ENCODE measurements at places on chromosomes 7 and 10.

DNA sequence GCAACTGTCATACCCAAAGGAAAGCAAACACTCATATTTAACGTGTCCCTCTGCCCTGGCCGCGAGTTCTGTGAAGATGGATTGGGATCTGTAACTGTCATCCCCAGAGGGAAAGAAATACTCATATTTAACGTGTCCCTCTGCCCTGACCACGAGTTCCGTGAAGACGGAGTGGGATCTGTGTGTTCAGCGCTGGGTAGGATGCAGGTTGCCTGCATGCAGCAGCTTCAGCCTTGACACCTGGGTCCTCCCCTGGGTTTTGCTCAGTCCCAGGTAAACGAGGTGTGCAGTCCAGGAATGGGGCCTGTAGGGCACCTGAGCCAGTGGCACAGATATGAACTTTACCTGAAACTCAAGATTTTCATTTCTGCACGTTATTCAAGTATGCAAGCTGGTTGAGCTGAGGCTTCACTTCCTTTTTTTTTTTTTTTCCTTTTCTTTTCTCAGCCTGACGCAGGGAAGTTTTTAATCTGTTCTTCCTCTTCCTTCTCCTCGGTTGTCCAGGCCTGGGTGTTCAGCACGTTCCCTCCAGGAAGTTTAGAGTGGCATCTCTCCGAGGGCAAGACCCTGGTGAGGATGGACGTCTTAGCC lies 159.0 kb upstream of the SHH start:
- DNase-seq = no peak

DNA sequence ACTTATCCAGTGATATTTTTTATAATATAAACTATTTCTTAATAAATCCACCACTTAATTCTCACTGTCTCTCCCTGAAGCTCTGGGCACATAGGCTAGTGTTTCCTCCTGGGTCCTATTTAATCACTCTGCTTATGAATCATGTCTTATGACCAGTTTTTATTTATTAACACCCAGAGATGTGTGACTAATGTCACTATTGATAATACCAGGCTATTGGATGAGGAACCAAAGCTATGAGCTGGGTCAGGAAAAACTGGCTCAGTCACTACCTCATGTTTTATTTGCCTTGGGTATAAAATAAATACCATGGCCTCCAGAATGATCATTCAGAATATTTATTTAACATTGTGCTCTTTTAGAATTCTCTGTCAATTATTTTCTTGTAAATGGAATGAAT lies 5.2 kb downstream of the SEMA3E start:
- no peak for DNase-seq

GRCh38 chr7:124791426-124791825 lies 25.8 kb upstream of the GPR37 start:
- DNase-seq = no peak

DNA sequence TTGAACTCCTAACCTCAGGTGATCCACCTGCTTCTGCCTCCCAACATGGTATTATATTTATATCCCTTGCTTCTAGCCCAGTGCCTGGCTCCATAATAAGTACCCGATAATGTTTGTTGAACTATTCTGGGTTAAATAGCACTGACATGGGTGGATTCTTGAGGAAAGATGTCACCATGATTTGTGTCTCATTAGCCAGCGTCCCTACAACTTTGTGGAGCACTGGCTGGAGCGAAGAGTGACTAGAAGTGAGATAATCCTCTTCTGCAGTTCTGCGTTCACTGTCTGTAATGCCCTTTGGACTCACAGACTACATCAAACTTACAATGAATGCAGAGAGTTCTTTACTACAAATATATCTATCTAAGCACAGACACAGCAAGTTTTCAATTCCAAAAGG lies 16.9 kb upstream of the AKR1E2 start:
- DNase-seq = no peak

GRCh38 chr7:131218727-131219128 lies 108.9 kb upstream of the MKLN1 start:
- no peak for DNase-seq

DNA sequence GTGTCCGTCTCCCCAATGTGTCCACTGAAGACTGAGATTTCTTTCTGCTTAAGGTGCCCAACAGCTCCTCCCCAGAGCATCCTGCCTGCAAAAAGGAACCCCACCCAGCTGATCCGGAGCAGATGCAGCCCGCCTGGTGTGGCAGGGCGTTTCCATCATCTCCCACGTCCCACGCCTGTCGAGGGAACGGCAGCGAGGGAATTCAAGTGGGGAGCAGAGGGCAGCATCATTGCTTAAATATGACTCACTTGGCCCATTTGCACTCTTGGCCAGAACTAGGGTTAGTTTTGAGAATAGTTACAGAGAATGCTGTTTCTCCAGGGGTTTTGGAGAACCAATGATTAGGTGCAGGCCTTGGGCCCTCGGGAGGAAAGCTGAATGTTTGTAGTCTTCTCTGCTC lies 20.8 kb downstream of the VWA2 start:
- no peak for DNase-seq

Data from T follicular helper cell (primary cell).